ENCODE measurements at places on chromosomes 5 and 9. TPM values are rescaled to one million over a fixed set of nuclear protein-coding genes. Genes with fewer than 3 reads are reported as not detected.

DNA sequence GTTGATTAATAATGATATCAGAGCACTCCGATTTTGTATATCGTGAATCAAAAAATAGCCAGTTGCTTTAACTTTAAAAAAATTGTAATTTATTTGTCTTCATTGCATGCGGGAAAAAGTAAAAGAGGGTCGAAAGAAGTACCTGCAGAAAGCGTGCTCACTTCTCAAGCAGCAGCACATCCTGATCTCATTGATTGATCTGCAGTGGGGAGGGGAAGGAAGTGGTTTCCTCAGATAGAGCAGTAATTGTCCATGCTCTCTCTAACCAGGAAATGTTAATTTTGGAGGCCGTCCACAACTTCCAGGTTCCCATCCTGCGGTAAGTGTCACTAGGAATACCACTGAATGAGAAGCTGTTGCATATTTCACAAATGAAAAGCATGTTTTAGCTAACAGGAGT, 63.2 kb downstream of the SYK start:
- no peak for DNase-seq

GRCh38 chr5:1536322-1536845, 12.6 kb upstream of the LPCAT1 start:
- DNase-seq: no peak

- no peak for DNase-seq
Observed at GRCh38 chr5:63127054-63127453, 548.4 kb downstream of the LRRC70 start.

DNA sequence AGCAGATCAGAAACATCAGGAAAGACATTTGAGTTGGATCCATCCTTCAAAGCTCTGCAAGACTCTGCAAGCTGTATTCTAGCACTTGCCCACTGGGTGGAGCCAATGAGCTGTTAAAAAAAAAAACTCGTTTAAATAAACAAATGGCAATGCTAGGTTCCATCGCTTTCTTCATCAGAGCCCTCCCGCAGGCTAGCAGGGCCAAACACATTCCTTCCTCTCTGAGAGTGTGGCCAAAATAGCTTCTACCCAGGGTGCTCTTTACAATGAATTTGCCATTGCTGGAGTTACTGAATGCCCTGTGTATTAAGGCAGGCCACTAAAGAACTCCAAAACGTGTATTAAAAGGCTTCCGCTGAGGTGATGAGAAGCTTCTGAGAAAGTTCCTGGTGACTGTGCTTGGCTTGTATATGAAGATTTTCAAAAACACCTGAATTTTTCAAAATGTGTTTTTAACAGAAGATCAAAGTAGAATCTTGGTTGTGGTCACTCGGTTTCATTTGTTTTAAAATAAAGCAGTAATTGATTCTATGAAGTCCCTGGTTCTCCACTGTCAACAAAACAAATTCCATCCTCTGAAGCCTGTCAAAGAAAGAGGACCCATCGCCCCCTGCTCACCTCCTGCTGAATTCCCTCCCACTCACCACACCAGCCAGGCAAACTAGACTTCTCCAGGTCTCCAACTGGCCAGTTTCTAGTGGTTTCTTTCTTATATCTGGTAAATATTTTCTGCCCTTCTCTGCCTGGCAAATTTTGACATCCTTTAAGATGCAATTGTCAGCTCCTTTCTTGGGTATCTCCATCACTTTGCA, 36.5 kb upstream of the EQTN start:
- DNase-seq: peak; percentile 81

GRCh38 chr5:76225336-76225735, 142.2 kb downstream of the SV2C start:
- DNase-seq: no peak

DNA sequence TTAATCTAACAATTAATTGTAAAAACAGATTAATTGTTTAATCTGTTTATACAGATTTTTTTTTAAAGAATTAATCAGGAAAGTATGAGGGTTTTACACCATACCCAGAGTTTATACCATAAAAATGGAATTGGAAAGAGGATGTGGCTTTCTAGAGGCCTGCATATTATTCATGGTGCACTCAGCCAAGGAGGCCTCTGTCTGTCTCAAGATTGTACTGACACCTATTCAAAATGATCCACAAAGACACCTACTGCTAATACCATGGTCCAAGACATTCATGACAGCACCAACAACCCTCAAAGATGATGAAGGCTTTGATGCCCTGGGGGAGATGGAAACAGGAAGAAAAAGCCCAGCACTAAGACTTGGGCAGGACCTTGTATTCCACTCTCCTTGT, 58.1 kb upstream of the MAST4 start:
- no peak for DNase-seq

- DNase-seq: no peak
Observed at GRCh38 chr9:137956039-137956438, 78.5 kb downstream of the CACNA1B start.

- DNase-seq: no peak
Observed at GRCh38 chr5:2123874-2124273, 241.1 kb upstream of the IRX4 start.

DNA sequence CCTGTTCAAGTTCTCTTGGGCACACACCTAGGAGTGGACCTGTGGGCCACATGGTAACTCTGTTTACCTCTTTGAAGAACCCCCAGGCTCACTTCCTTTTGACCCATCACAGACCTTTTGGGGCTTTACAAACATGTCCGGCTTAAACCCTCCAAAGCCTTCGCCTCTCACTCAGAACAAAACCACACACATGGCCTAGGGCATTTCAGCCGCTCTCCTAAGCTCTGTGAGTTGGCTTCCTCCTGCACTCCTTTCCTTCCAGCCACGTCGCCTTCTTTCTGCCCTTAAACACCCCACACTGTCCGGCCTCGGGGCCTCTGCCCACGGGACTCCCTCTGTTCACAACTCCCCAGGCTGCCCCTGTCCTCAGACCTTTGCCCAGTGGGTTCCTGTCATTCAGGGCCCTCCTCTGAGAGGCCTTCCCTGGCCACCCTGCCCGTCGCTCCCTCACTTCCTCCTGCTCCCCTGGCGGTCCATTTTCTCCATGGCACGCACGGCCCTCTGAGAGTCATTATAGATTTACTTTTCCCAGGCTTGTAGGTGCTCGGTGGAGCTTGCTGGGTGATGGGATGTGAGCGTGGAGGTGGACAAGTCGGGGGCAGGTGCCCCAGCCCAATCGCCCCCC, 1.9 kb downstream of the DOK3 start:
- DNase-seq: no peak

GRCh38 chr5:150723845-150724244, 23.0 kb upstream of the RBM22 start:
- no peak for DNase-seq

SLC6A18 gene
- polyA plus RNA-seq: 0.26 TPM

ANKRD31 gene
- polyA plus RNA-seq: 0.46 TPM

CYLC2 gene
- polyA plus RNA-seq: not detected

INSL4 gene
- polyA plus RNA-seq: not detected

SPINK13 gene
- polyA plus RNA-seq: 0.81 TPM

ADGRD2 gene
- 0.37 TPM for polyA plus RNA-seq

CNTFR gene
- 31.6 TPM for polyA plus RNA-seq

ZNF879 gene
- polyA plus RNA-seq: 8.6 TPM

PIK3R1 gene
- 76.2 TPM for polyA plus RNA-seq
